ENCODE measurements at places on chromosomes 13 and 19.

- DNase-seq: no peak
Observed at GRCh38 chr19:40560092-40560507, 16.6 kb upstream of the SHKBP1 start.

- no peak for DNase-seq
Observed at GRCh38 chr19:13228561-13228960, 78.3 kb downstream of the IER2 start.

DNA sequence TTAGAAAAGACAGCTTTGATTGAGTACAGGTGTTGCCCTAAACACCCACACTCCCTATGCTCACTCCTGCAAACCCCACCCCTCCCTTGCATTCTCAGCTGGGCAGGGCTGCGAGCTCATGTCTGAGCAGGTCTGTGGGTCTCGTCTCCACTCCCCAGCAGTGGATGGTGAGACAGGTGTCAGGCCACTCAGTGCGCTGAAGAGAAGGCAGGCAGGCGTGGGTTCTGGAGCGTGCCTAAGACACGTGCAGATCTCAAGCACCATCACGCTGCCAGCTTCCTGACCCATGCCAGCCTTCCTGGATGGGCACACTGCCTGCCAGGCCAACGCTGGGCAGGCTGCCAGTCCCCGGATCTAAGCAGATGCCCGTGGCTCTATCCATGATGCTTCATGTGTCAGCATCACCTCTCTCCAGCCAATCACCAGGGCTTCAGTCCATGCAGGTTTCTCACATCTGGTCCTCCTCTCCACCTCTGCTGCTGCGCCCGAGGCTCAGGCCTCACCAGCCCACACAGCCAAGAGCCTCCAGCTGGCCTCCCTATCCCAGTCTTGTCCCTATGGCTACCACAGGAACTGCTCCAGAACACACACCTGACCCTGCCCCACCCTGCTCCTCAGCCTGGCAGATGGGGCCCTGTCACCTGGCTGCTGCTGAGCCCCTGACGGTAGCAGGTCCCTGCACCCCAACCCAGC, 42.6 kb downstream of the EPS15L1 start:
- peak; percentile 30 for DNase-seq

DNA sequence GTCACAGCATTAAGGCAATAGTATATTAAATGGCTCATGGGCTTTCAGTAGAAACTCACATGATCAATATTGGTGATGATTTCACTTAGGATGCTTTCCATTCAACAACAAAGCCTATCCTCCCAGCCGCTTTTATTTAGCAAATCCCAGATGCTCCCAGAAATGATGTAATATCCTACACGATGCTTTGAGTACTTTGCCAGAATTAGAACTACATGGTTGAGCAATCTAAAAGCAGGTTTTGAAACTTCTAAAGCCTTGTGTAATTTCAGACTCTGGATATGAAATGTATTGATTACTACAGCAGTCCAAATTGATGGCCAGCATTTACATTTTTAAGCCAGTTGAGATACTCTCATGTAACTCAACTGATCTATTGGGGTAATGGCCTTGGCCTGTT, 13.6 kb downstream of the DLEU7 start:
- no peak for DNase-seq

DNA sequence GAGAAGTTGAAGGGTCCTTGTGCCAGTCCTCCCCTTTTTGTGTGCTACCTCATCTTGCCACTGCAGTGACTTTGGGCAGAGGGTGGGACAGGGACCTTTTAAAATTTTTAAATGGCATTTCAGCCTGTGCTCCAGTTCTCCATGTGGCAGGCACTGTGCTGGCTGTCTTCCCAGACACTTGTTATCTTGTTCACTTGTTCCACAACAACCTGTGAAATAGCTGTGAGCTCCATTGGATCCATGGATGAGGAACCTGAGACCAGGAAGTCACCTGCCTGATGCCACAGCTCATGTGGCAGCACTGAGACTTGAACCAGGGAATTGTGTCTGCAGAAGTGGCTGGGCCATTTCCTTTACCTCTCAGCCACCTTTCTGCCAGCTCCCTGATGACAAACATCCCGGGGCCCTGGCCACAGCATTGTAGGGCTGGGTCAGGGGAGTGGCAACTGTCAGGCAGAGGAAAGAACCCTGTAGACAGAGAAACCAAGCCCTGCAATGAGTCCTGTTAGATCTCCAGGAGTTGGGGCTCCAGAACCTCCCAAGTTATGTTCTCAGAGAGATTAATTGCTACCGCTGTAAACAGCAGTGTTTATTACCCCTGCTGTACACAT, 6.4 kb downstream of the EGLN2 start:
- DNase-seq: no peak

GRCh38 chr13:21071015-21071414, 9.6 kb upstream of the LATS2 start:
- no peak for DNase-seq

DNA sequence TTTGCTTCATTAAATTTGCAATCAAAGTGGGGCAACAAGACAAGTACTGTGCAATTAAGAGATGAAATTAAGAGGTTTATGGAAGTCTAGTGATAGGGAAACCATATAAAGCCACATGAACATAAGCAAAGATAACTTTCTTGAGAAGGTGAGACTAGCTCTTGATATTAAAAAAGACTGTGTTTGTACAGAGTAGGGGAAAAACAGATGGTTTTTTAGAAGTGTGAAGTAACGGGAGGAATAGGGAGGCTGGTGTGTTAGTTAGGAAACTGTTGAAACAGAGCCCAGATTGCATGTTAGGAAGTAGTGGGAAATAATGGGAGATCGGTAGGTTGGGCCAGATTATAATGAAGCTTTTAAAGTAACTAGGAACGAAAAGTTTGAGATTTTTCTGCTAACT, 149.8 kb upstream of the FREM2 start:
- DNase-seq: no peak

- no peak for DNase-seq
Observed at GRCh38 chr13:20942938-20943559, 40.5 kb upstream of the XPO4 start.

GRCh38 chr13:107295416-107296140, 727.6 kb upstream of the ARGLU1 start:
- no peak for DNase-seq

DNA sequence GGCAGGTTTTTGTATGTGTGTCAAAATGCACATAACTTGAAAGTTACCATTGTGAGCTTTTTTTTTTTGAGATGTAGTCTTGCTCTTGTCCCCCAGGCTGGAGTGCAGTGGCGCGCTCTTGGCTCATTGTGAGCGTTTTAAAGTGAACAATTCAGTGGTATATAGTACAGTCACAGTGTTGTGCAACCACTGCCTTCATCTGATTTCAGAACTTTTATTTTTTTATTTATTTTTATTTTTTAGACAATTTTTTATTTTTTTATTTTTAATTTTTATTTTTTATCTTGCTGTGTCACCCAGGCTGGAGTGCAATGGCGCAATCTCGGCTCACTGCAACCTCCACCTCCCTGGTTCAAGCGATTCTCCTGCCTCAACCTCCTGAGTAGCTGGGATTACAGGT, 15.0 kb downstream of the SLC25A42 start:
- DNase-seq: no peak

DNA sequence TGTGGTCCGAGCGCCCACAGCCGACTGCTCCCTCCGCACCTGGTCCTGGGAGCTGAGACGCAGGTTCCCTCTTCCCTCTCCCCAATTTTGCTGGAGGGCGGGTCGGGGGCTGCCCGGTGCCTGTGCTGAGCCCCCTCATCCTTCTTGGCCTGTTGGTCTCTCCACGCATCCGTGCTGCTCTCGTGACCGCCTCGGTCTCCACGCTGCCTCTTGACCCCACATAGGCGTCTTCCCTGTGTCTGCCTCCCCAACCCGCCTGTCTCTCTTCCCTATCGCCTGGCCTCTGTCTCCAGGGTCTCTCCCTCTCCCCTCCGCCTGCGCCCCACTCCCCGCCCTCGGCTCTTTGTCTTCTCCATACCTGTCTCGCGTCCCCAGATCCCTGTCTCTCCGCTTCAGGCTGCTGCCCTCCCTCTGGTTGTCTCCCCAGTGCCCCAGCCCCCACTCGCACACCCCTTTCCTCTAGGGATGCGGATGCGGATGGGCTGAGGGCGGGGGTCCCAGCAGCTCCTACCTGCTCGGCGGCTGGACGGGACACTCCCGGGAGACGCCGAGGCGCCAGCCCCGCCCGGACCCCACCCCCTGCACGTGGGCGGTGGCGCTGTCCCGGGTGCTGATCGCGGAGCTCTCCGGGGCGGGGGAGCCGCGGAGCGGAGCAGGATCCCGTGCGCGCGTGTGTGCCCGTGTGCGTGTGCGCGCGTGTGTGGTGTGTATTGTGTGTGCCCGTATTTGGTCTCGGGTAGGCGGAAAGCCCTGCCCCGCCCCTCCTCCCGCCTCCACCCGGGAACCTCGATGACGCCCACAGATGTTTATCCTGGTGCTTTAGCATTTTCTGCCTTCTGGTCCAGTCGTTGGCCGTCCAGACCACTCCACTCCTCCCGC, at the start of gene SYT5:
TSS of gene SYT5 (minus strand) at position 684 of the 879 bp plus-strand sequence. CDS start 1,248 bp downstream, outside the sequence.
- no peak for DNase-seq

DNA sequence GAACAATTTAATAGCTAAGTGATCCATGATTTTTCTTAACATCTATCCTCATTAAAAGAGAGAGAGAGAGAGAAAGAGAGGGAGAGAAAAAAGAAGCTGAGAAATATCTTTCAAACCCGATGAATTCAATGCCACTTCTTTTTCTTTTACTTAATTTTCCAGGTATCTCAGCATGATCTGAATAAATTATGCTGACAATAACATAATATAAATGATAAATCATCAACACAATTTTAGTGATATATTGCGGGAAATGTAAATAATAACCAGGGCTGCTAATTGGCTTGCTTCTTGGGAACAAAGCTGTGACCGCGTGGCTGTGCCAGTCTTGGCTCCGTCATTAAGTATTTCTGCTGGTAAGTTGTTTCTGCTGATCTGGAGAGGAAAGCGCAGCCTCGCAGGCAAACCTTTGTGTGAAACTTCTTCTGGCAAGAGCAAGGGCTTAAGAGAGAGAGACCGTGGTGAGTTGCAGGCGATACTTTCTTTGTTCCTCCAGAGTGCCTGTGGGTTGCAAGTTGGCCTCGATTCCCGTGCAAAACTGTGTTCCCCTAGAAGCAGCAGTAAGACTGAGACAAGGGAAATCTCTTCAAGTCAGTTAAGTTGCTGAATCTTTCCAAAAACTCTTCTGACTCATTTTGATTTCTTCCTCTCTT, 489.1 kb upstream of the TSHZ3 start:
- DNase-seq: peak; percentile 21

DNA sequence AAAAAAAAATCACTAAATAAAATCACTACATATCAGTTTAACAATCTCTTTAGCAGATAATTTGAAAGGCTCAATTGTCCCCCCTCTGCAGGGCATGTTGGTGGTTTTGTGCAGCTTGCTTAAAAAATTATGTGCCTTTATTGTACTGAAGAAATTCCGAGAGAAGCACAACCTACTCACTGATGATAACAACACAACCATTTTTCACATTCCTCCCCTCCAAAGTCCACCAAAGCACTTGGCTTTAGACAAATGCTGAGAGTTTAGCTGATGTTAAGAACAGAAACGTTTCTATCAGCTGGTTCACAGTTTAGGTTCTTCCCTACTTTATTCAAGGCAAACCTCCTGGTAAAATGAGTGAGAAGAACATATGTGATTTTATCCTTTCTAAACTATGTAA, 923 bp downstream of the DOCK9 start:
- peak; percentile 68 for DNase-seq

All from globus pallidus (tissue), 1 donor.